ENCODE measurements at places on chromosomes 2 and 18.

GRCh38 chr2:10820562-10820961, 8.0 kb upstream of the PDIA6 start:
- no peak for DNase-seq

- no peak for DNase-seq
Measured at GRCh38 chr2:174510583-174511189, 23.9 kb upstream of the GPR155 start.

GRCh38 chr2:40096360-40096759, 317.3 kb upstream of the THUMPD2 start:
- DNase-seq, result no peak

GRCh38 chr2:169112841-169113240, 43.5 kb downstream of the DHRS9 start:
- no peak for DNase-seq

- DNase-seq, result no peak
Measured at GRCh38 chr2:15009681-15010080, 377.2 kb downstream of the LRATD1 start.

- DNase-seq, result no peak
Measured at GRCh38 chr2:165777522-165778186, 16.4 kb downstream of the GALNT3 start.

DNA sequence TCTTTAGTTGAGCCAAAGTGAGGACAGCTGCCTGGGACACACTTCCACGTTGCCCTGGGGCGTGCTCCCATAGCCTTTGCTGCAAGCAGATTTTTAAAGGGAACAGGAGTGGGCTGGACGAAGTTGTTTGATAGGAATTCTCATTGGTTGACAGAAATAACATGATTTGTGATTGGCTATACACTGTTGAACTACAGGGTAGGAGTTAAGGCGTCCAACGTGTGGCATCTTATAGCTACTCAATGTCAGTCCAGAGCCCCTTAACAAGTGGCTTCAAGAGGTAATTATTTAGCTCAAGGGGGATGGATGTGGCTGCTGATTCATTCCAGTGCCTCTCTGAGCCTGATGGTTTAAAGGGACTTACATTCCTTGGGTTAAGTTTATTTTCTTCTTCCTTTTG, 65.5 kb downstream of the ACAA2 start:
- DNase-seq, result no peak

GRCh38 chr2:32172870-32173269, 7.2 kb downstream of the SLC30A6 start:
- no peak for DNase-seq

- no peak for DNase-seq
Measured at GRCh38 chr2:204030322-204030721, 93.8 kb downstream of the ICOS start.

DNA sequence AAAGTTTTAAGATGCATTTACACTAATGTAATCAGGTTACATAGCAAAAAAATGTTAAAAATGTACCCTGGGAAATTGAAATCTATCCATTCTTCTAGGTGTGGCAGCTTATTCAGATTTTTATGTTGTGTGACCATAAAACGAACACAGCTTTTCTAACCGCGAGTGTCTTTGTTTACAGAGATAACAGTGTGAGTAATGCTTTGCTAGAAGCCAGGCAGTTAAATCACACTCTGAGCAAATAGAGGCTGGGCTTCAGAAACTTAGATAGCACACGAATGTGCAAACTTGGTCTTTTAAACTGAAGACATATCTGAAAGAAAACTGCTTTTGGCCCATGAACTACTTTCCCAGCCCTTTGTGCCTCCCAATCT, 116.1 kb downstream of the SPTBN1 start:
- no peak for DNase-seq

DNA sequence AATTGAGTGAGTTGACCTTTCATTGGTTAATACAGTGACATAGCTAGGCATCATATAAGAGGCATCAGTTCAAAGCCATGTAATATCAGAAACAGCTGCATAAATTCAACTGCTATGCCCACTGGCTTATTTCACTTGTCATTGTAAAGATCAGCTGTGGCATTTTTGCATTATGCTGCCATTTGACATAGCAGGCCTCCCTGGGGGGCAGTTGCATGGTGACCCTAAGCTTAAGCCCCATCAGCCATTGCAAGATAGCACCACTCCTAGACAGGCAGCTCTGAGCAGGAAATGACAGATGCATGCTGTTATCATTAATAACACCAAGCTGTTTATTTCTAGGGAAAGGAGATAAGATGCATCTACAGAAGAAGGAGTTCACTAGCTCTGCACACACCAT, 233.4 kb upstream of the CNTNAP5 start:
- no peak for DNase-seq

Measured in frontal cortex (tissue), 4 donors.